Effector memory CD8-positive, alpha-beta T cell (primary cell): ENCODE measurements at places on chromosomes 12 and 14.

DNA sequence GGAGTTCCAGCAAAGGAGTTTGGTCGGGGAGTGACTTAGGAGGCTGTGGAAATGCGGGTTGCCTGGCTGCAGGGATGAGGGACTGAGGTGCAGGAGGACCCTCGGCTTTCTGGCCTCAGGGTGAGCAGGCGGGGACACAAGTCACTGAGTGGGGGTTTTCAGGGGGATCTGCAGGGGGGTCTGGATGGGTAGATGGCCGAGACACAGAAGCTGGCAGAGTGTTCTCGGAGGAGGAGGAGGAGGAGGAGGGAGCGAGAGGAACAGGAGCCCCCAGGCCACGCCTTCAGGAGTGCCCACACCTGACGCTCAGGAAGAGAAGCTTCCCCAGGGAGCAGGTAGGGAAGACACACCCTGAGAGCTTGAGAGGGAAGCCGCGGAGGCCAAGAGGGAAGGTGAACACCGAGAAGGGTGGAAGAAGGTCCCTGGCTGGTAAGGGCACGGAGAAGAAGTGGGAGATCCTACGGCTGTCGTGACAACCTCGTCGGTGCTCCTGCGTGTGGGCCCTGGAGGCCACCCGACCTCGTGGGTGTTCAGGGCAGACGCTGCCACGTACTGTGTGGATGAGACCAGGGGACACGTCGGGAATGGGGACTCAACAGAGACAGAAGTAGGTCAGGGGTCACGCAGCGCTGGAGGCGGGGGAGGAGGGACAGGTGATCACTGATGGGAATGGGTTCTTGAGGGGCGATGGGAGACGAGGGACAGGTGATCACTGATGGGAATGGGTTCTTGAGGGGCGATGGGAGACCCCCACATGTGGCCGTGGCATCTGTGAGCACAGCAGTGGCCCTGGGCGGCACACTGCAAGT is 109.4 kb downstream of the PIWIL1 start:
- DNase-seq: no peak

DNA sequence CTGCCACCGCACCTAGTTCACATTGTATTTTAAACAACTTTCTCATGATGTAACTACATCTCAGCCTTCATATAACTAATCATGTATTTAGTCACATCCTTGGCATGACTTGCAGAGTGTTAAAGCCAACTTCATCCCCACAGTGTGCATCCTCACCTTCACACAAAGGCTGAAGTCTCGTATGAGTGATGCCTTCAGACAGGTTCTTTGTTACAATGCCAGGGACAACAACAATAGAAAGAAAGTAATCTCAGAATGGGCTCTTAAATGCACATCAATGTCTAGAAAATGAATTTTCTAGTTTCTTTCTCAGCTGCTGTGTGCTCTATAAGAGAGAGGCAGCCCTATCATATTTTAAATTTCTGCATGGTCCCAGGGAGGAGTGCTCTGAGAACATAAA is 221.3 kb downstream of the DIO2 start:
- no peak for DNase-seq

GRCh38 chr12:6112004-6112403 is 12.5 kb downstream of the VWF start:
- no peak for DNase-seq

DNA sequence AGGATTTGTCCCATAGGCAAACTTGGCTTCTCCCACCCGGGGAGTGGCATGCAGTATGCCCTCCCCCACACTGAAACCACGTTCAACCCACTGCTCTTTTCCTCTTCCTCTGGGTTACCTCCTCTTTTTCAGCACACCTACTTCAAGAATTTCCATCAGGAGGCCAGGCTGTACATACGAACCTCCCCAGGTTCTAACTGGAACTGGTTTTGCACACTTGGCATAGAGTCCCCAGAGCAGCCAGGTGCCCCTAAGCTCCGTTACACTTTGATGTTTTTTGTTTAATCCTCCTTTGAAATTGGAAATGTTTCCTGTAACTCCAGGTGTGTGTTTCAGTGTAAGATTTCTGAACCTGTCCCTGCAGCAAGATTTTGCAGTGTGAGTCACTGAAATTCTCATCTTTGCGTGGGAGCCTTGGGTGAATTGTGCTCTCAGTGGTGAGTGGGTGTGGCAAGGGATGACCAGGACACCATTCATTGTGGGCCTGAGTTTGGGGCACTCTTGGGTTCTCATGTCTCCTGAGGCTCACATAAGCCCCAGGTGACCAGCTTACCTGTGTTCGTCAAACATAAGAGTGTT is 18.2 kb downstream of the CD9 start:
- DNase-seq: no peak

DNA sequence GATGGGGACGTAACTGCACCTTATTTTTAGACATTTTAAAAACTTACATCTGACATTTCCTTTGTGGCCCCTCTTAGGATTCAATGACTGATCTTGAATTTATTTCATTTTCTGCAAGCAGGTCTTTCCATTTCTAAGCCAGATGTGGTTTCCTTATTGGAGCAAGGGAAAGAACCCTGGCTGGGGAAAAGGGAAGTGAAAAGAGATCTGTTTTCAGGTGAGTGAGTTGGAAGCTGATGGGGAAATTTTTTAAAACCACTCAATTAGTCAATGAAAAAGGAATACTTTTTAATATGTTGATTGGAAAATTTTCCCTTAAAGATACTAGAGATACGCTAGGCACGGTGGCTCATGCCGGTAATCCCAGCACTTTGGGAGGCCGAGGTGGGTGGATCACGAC is 2.6 kb downstream of the ZNF140 start:
- no peak for DNase-seq

DNA sequence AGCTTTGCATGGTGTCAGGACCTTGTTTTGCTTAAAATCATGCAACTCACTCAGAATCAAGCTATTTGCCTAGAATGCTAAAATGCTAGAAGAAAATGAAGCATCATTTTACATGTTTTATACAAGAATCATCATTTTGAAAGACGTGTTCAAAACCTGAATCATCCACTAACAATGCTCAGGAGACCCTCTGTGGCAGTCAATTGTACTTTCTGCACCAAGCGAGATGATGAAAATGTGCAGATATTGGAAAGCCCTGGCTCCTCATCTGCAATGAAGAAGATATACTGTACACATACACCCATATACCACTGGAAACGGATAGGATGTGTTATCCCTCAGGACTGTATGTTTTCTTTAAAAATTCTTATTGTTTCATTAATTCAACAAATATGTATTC is 92.7 kb downstream of the DYRK2 start:
- no peak for DNase-seq

DNA sequence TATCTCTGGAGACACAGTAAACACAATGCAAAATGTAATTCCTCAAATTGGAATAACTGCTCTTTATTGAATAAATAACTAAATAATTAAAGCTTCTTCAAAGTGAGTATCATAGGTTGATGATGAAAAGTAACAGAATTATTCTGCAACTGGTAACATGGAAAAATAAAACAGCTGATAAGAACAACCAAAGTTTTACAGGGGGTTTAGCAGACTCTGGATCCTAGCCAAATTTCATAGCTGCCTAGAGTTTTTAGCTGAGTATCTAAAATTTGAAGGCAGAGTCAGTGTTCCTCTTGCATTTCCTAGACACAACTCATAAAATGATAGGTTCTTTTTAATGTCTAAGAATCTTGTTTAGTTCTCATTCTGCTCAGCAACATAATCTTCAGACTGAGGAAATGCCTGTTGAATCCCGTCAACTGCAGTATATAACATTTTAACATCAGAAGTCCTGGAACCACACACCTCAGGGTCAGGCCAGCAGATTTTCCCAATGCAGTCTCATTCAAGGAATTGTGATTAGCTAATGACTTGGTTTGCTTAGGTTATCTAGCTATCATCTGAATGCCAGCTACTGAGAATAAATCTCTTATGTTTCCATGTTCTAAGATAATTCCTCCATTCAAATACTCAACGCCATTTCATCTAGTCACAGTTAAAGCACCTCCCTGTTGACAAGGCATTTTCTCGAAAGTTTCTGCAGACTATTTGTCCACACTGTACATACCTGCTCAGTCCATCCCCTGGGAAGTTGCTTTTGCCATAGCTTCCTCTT is 411.6 kb downstream of the BCAT1 start:
- no peak for DNase-seq

DNA sequence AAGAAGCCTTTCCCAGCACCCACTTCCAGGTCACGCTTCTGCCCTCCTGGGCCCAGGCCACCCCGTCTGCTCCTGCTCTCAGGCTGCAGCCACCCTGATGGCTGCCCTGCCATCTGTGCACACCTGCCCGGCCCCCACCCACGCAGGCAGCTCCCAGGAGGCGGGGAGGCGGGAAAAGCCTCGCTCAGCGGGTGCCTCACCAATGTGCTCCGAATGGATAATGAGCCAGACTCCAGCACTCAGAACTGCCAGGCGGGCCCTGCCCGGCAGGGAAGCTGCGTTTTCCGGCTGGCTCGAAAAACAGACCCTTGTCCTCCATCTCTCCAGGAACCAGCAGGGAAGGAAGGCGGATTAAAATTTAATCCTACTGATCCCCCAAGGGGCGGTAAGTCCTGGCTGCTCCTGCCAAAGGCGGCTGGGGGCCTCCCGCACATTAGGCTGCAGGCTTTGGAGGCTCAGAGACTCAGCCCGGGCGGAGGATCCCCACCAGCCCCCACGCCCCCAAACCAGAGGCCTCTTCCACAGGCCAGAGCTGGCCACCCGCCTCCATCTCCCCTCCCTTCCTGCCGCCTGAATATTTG is 104.0 kb downstream of the NCOR2 start:
- DNase-seq: no peak

DNA sequence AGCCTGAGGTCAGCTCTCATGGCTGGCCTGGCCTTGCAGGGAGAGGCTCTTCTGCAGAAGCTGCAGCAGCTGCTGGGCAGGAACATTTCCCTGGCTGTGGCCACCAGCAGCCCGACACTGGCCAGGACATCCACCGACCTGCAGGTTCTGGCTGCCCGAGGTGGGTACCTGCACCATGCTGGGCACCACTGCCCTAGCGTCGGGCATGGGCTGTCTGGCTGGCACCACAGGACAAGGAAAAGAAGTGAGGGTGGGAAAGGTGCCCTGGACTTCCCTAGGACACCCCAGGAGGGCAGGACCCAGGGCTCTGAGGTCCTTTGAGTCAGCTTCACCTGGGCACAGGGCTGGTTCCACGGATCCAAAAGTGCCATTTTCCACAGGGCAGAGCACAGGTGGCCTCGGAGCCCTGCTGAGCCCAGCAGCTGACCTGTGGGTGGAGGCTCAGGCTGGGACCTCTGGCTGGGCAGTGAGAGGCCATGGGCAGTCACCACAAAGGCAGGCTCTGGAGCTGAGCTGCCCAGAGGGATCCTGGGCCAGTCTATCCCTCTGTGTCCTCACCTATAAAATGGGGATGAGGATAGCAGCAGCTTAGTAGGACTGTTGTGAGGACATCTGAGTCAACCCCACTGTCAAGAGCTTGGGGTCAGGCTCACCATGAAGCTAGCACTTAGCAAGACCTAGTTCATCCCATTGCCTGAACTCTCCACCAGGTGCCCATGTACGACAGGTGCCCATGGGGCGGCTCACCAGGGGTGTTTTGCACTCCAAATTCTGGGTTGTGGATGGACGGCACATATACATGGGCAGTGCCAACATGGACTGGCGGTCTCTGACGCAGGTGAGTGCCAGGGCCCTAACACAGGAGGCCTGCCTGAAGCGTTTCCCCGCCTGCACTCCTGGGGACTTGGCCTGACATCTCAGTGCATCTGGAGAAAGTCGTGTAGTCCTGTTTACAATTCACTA is 4.9 kb downstream of the PLD4 start:
- no peak for DNase-seq

- DNase-seq: no peak
Observed at GRCh38 chr14:76080025-76080424, 71.7 kb upstream of the GPATCH2L start.

DNA sequence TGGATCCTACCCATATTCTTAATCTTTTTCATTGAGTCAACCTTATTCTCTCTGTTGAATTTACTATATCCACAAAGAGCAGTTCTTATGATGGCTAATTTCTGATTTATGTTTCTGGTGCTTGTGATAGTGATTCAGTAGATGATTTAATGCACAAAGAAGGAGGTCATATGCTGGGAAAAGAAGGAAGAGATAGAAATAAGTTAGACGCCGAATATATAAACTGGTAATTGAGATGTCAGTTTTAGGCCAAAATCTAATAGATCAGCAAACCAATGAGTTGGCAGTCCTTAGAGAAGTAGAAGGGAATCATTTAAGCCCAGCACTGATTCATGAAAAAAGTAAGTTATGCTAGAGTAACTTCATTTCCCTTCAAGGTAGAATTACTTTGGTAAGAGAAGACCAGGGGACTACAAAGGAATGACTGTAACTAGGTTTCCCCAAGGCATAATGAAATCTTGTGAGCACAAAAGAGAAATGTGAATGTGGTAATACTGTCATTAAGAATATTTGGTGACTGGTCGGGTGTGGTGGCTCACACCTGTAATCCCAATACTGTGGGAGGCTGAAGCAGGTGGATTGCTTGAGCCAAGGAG is 132.4 kb downstream of the TGFB3 start:
- DNase-seq: no peak

GRCh38 chr12:49046129-49046895 is 14.3 kb downstream of the KMT2D start:
- DNase-seq: no peak

- DNase-seq: no peak
Observed at GRCh38 chr14:32217301-32217700, 14.2 kb upstream of the RNU6-8 start.

GRCh38 chr14:73289729-73290128 is 52.4 kb downstream of the PAPLN start:
- DNase-seq: no peak

- no peak for DNase-seq
Observed at GRCh38 chr14:20836668-20837338, 34.2 kb upstream of the RNASE1 start.

DNA sequence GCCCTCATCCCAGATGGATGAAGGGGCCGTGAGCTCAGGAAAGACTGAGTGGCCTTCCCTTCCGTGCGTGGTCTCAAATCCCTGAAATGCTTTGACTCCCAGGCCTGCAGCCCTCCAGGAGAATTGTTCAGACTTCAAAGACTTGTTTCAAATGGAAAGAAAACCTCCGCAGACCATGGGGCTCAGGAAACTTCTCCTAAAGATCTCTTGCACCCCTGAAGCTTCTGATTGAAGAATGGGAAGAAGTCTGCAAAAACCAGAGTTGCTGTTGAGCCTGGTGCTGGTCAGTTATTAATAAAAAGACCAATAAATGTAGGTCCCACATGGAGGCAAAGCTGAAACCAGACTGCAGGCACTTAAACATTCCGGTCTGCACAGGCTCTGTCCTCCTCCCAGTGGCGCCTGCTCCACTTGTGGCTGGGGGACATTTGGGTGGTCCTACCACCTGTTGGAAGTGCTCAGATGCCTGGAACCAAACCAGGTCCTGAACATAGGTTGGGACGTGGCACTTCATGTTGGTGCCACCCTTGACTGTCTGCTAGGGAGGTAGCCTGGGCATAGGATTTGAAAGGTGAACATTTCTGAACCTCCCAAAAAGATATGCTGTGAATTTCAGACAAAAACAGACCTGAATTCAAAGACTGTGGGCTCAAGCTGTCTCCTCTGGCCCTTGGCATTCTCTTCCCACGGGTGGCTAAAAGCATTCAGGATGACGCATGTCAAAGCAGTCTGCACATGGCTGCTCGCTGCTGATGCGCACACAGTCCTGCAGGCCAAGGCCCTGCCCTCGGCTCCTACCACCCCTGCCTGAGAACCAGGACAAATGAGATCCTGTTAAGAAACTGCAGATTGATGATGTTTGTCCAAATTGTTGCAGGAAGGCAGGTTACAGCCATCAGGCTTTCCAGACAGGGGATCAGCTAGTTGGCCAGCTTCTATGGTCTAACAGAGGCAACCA is 36.2 kb upstream of the MEG3 start:
- DNase-seq: no peak

GRCh38 chr14:38710881-38711280 is 392.2 kb downstream of the SEC23A start:
- no peak for DNase-seq
